ENCODE measurements at places on chromosomes 6 and 20. TPM values are rescaled to one million over a fixed set of nuclear protein-coding genes. Genes with fewer than 3 reads are reported as not detected.

- no peak overlapping the region for H3K27ac ChIP-seq
- H3K4me1 ChIP-seq: peaks cover 8% of the 10 kb centered on the region
- DNase-seq: no peak
- no peaks in the 10 kb centered on the region for H3K27me3 ChIP-seq
Observed at GRCh38 chr6:109874086-109874485, 104.0 kb upstream of the GPR6 start.

DNA sequence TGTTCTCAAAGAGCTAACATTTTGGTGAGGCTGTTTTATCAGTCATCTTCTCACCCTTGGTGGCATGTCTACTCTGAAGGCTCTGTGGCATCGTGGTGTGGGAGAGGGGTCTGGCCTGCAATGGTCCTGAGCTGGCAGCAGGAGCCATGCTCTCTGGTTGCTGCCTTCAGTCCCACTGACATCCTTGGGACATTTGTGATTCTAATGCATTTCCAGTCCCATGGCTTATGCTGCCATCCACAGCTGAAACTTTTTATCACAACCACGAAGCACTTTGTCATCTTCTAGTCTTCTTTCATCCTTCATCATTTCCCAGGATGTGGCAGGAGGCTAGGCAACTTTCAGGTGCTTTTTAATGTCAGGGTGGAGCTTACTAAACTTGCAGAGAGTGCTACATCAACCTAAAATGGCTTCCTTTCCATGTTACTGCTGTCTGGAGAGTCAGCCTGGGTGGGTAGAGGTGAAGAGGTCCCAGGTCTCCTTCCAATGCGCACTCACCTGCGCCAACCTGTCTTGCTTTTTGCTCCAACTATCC lies 77.1 kb downstream of the GPR63 start:
- no peaks in the 10 kb centered on the region for H3K4me1 ChIP-seq
- no peaks in the 10 kb centered on the region for H3K27me3 ChIP-seq
- H3K27ac ChIP-seq: no peak overlapping the region
- no peak for DNase-seq
- H3K36me3 ChIP-seq: no peaks in the 10 kb centered on the region
- H3K4me3 ChIP-seq: no peak overlapping the region

DNA sequence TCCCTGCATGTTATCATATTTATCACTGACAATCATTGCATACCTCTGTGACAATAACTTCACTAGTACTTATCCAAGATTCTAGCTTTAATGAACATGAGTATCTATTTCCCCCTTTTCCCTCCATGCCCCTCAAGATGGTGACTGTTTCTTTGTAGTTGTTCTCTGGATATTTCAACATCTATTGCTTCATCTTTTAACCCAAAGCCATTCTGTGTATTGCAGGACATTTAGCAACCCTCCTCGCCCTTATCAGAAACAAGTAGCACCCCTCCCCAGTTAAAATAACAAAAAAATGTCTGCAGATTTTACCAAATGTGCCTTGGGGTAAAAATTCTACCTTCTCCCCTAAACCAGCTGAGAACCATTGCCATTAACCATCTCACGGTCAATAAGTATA lies 979.8 kb upstream of the MANEA start:
- H3K4me3 ChIP-seq: no peak overlapping the region
- no peaks in the 10 kb centered on the region for H3K36me3 ChIP-seq
- H3K4me1 ChIP-seq: no peaks in the 10 kb centered on the region
- no peaks in the 10 kb centered on the region for H3K27me3 ChIP-seq
- no peak for DNase-seq

GRCh38 chr6:53347250-53347920 lies 1.4 kb downstream of the ELOVL5 start:
- H3K36me3 ChIP-seq: peaks cover 31% of the 10 kb centered on the region
- H3K27ac ChIP-seq: peak overlapping the region; percentile 69
- H3K27me3 ChIP-seq: peaks cover 6% of the 10 kb centered on the region
- H3K4me3 ChIP-seq: peak overlapping the region; percentile 86
- peaks cover 22% of the 10 kb centered on the region for H3K4me1 ChIP-seq

GRCh38 chr6:21872749-21873148 lies 279.2 kb downstream of the SOX4 start:
- no peak overlapping the region for H3K27ac ChIP-seq
- H3K36me3 ChIP-seq: no peaks in the 10 kb centered on the region
- no peaks in the 10 kb centered on the region for H3K4me1 ChIP-seq
- no peaks in the 10 kb centered on the region for H3K27me3 ChIP-seq

- H3K36me3 ChIP-seq: no peaks in the 10 kb centered on the region
- no peak overlapping the region for H3K4me3 ChIP-seq
- H3K4me1 ChIP-seq: peaks cover 25% of the 10 kb centered on the region
- H3K27ac ChIP-seq: no peak overlapping the region
- DNase-seq: no peak
Observed at GRCh38 chr6:12148317-12148801, 136.2 kb downstream of the HIVEP1 start.

- H3K36me3 ChIP-seq: no peaks in the 10 kb centered on the region
- no peak overlapping the region for H3K4me3 ChIP-seq
- no peak overlapping the region for H3K27ac ChIP-seq
- peaks cover 3% of the 10 kb centered on the region for H3K27me3 ChIP-seq
- no peaks in the 10 kb centered on the region for H3K4me1 ChIP-seq
Observed at GRCh38 chr6:56009636-56010035, 134.2 kb upstream of the BMP5 start.

GRCh38 chr6:104617591-104617990 lies 242.1 kb downstream of the HACE1 start:
- H3K27me3 ChIP-seq: no peaks in the 10 kb centered on the region
- H3K4me1 ChIP-seq: peaks cover 21% of the 10 kb centered on the region
- H3K36me3 ChIP-seq: no peaks in the 10 kb centered on the region
- no peak for DNase-seq
- no peak overlapping the region for H3K4me3 ChIP-seq

- H3K36me3 ChIP-seq: no peaks in the 10 kb centered on the region
- H3K4me3 ChIP-seq: no peak overlapping the region
- H3K27me3 ChIP-seq: peaks cover 45% of the 10 kb centered on the region
- H3K27ac ChIP-seq: no peak overlapping the region
Observed at GRCh38 chr20:43167615-43168014, 22.1 kb downstream of the PTPRT start.

- H3K27ac ChIP-seq: peak overlapping the region; percentile 82
- peak overlapping the region; percentile 19 for H3K4me3 ChIP-seq
- no peaks in the 10 kb centered on the region for H3K27me3 ChIP-seq
- peaks cover 5% of the 10 kb centered on the region for H3K36me3 ChIP-seq
- DNase-seq: no peak
Observed at GRCh38 chr6:138487102-138487604, 12.1 kb downstream of the NHSL1 start.

- peaks cover 8% of the 10 kb centered on the region for H3K4me1 ChIP-seq
- DNase-seq: peak; percentile 16
- peak overlapping the region; percentile 72 for H3K27ac ChIP-seq
- H3K27me3 ChIP-seq: peaks cover 8% of the 10 kb centered on the region
- H3K36me3 ChIP-seq: peaks cover 7% of the 10 kb centered on the region
Observed at GRCh38 chr6:3356056-3356823, 97.5 kb downstream of the PSMG4 start.

GRCh38 chr20:3843490-3843889 lies 3.1 kb upstream of the MAVS start:
- no peak for DNase-seq
- no peak overlapping the region for H3K27ac ChIP-seq
- no peak overlapping the region for H3K4me3 ChIP-seq
- H3K27me3 ChIP-seq: no peaks in the 10 kb centered on the region
- H3K4me1 ChIP-seq: peaks cover 8% of the 10 kb centered on the region
- H3K36me3 ChIP-seq: peaks cover 18% of the 10 kb centered on the region

- H3K27ac ChIP-seq: peak overlapping the region; percentile 97
- peak overlapping the region; percentile 81 for H3K4me3 ChIP-seq
- H3K36me3 ChIP-seq: peaks cover 82% of the 10 kb centered on the region
- peak; percentile 91 for DNase-seq
Observed at GRCh38 chr6:34237722-34238584, 1.3 kb downstream of the HMGA1 start.

DNA sequence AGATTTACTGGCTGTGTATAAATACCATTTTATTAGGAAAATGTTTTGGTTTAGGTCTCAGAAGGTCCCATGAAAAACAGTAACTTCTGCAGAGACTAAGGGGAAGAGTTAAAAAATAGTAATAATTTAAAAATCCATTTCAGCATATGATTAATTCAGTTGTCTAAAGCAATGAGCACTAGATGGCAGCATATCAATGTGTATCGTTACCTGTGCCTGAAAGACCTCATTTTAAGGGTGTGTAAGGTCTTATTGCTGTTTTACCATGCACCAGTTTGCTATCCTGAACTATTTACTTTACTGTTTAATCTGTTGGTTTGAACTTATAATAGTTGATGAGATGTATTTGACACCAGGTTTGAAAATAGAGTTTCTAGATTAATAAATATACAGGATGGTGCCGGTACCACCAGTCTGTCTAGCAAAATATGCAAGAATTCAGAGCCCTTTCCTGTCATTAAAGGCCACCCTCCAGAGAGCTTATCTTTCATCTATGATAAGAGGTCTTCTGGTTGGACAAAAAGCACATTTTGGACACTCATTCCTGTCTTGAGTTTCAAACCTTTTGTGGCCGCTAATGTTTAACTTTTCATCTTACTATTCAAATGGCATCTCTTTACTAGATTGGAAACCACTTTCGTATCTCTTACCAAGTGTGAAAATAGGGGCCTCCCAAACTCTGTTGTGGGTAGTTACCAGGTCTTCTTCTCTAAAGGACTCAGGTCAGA lies 8.9 kb upstream of the AHI1 start:
- H3K4me1 ChIP-seq: peaks cover 16% of the 10 kb centered on the region
- DNase-seq: peak; percentile 8
- H3K27me3 ChIP-seq: no peaks in the 10 kb centered on the region
- no peak overlapping the region for H3K27ac ChIP-seq

DNA sequence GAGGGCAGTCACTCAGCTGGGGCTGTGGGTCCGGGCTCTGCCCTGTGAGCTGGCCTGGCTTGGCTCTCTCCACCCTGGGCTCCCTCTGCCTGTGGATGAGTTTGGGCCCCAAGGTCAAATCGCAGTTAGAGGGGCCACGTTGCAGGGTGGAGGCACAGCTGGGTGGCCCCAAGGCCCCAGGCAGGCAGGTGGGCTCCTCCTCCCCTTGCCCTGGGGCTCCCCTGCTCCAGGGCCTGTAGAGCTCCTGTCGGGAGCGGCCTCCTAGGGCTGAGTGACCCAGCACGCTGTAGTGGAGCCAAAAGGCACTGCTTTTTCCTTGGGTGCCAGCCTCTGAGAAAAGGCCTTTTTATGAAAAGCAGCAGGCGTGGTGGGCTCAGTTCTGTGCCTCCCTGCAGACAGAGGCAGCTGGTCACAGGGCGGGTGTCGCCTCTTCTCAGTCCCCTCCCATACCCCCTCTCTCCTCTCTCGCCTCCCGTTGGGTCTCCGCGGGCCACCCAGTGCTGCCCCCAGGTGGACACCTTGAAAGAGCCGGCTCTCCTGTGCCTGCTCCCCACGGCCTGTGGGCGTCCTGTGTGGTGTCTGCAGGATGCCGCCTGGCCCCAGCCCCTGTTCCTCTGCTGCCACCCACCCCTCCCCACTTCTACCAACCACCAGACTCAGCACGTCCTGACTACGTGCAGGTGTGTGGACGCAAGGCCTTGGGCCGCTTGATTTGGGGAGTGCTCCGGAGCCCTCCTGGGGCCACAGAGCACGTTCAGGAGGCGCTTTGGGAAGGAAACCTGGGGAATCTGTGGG lies 13.2 kb downstream of the SS18L1 start:
- H3K36me3 ChIP-seq: peaks cover 52% of the 10 kb centered on the region
- H3K4me1 ChIP-seq: peaks cover 52% of the 10 kb centered on the region
- DNase-seq: peak; percentile 61
- no peak overlapping the region for H3K4me3 ChIP-seq
- no peak overlapping the region for H3K27ac ChIP-seq

DNA sequence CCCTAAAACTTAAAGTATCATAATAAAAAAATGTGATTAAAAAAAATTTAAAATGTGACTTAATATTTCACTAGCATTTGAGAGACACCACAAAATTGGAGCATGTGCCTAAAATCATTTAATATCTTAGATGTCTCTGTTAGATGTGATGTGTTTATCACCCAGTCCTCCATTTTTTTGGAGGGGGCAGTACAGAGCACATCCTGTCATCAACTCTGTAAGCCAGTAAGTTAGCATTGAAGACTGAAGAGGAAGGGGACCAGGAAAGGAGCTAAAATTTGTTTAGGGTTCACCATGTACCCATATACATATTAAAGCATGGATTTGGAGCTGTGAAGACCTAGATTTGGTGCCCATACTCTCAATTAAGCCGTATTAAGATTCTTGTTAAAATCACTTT lies 30.7 kb upstream of the ADIG start:
- no peak overlapping the region for H3K4me3 ChIP-seq
- H3K27ac ChIP-seq: no peak overlapping the region
- no peaks in the 10 kb centered on the region for H3K4me1 ChIP-seq
- DNase-seq: no peak
- no peaks in the 10 kb centered on the region for H3K27me3 ChIP-seq
- peaks cover 9% of the 10 kb centered on the region for H3K36me3 ChIP-seq

- peak overlapping the region; percentile 50 for H3K27ac ChIP-seq
- H3K4me1 ChIP-seq: peaks cover 49% of the 10 kb centered on the region
- H3K4me3 ChIP-seq: no peak overlapping the region
- DNase-seq: no peak
- no peaks in the 10 kb centered on the region for H3K27me3 ChIP-seq
- peaks cover 25% of the 10 kb centered on the region for H3K36me3 ChIP-seq
Observed at GRCh38 chr6:75757295-75757694, 8.3 kb downstream of the MYO6 start.

DNA sequence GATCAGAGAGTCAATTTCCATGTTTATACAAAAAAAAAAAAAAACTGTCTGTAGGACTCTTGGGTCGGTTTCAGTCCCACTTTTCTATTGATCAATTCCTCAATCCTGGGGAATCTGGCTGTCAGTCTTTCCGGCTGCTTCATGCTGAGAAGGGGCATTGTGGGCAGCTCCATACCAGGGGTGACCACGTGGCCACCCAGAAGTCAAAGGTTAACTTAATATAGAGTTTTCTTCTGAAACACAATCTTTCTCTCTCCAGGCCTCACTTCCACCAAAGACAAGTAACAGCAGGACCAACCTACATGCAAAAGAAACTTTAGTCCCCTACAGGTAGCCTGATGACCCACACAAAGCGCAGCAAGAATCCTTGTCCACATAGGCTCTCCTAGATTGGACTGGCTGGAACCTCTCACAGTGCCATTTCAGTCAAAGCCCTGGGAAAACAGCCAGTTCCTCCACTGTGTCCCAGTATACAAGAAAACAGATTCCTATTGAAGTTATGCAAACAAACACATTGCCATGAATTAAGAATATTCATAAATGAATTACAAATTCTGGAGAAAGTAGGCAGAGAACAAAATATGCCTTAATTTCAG lies 18.5 kb upstream of the SERPINB9 start:
- H3K4me3 ChIP-seq: no peak overlapping the region

Gene KHDC1L
- not detected for total RNA-seq

Gene LRRC73
- total RNA-seq: 0.50 TPM

Gene PRSS16
- 31.3 TPM for total RNA-seq

Gene C20orf141
- not detected for total RNA-seq

Gene RPS6KA2
- total RNA-seq: 25.8 TPM

Gene TMC2
- not detected for total RNA-seq

Gene TAGAP
- total RNA-seq: 0.64 TPM

Gene TFAP2D
- not detected for total RNA-seq

Gene RUNX2
- 0.66 TPM for total RNA-seq

Data from Calu3 (cell line).